ENCODE measurements at places on chromosomes 3 and 15.

DNA sequence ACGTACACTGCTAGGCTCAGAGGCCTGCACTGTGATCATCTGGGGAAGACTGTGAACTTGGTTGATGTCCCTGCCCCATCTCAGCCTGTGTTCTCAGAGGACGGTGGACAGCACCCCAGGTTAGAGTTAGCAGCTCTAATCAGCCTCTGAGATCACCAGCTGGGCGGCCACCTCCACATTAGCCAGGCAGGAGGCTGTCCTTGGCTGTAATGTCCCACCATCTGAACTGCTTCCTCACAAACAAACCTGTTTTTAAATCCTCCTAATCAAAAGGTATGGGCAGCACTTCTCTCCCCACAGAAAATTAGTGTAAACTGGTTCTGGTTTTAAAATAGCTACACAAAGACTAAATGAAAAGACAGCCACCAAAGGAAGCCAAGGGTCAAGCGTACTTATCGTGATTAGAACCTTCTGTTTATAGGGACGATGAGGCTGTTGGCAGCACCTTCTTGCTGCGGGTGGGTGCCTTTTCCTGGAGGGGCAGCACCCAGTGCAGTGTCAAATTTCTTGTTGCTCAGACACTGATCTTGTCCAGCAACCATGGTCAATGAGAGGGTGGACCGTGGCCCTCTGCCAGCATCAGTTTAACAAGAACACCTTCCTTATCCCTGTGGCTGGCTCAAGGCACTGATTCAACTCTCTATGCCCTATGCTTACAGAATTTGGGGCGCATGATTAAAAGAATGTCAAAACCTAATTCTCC is 24.6 kb downstream of the ACSBG1 start:
- DNase-seq: no peak

GRCh38 chr3:56700151-56700550 is 17.1 kb upstream of the TASOR start:
- DNase-seq: no peak

DNA sequence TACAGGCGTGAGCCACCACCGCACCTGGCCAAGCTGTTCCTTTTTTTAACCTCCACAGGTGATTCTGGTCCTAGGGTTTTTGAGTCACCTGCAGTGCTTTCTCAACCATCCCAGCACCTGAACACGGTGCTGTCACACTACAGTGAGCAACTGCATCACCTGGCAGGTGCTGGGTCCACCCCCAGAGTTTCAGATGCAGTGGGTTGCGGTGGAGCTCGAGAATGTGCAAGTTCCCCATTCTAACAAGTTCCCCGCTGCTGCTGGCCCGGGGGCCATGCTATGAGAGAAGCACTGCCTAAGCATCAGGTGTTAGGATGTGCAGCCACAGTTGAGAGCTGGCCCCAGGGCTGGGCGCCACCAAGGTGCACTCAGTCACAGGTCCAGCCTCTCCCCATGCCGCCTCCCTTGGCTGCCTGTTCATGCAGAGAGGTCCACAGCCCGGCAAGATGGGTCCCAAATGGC is 18.0 kb downstream of the ISG20 start:
- DNase-seq: no peak

- no peak for DNase-seq
These were observed 35.6 kb upstream of the FLNB start for GRCh38 chr3:57972531-57973111.

DNA sequence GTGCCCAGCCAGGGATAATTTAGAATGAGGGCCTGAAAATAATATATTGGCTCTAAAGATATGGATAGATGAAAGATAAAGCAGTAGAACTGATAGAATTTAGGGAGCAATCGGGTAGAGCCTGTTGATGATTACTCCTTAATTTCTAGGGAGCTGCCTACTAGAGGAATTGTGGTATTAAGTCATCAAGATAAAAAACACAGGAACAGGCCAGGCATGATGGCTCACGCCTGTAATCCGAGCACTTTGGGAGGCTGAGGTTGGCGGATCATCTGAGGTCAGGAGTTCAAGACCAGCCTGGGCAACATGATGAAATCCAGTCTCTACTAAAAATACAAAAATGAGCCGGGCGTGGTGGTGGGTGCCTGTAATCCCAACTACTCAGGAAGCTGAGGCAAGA is 130.4 kb downstream of the PCCB start:
- DNase-seq: no peak

DNA sequence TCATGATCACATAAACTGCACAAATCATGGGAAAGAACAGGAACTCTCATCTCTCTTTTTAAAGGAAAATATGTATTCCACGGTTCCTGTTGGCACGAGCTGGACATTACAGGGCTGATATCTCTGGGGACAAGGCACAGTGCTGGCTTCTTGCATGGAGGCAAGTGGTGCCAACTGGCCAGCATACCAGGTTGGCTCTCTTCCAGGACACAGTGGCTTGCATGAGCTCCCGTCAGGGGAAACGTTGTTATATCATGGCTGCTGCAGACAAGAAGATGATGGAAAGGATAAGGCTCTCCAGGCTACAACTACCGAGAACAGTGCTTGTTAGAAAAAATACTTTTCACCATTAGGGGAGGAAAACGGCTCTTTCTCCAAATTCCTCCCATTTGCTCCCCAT is 283.9 kb downstream of the RORA start:
- peak; percentile 88 for DNase-seq

GRCh38 chr15:89693091-89693490 is 2.5 kb downstream of the WDR93 start:
- no peak for DNase-seq

DNA sequence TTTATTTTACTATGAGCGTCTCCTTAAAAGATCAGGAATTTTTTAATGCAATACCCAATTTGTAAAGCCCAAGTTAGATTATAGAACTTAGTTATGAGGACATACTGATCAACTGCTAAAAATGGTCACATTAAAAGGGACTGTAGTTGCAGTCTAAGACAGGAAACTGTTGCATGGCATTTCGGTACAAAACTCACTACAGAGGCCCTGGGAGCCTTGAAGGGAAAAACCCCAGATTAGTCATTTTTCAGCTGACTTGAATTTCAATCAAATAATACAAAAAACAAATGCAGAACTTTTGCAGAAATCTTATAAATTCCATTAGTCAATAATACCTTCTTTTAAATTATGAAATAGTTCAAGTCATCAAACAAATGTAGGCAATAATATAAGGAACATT is 6.9 kb upstream of the PTX3 start:
- no peak for DNase-seq

- DNase-seq: no peak
These were observed 14.4 kb upstream of the MITF start for GRCh38 chr3:69724722-69725435.

GRCh38 chr3:160643994-160644393 is 33.0 kb upstream of the ARL14 start:
- no peak for DNase-seq

DNA sequence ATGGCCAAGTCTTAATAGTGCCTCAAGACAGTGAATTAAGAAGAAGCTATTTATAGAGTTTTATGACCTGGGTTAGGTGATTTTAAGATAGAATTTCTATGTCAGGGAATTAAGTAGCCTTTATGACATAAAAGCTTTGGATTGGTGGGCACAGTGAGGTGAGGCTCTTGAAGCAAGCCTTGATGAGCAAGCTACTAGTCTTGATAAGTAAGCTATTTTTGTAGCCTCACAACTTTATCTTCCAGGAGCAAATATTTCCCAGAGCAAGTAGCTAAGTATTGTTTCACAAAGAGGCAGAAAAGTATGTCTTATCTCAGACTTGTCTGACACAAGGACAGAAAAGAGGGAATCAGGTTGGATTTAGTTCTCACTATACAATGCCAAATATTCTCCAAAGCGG is 491.7 kb upstream of the RASGRP1 start:
- DNase-seq: no peak

DNA sequence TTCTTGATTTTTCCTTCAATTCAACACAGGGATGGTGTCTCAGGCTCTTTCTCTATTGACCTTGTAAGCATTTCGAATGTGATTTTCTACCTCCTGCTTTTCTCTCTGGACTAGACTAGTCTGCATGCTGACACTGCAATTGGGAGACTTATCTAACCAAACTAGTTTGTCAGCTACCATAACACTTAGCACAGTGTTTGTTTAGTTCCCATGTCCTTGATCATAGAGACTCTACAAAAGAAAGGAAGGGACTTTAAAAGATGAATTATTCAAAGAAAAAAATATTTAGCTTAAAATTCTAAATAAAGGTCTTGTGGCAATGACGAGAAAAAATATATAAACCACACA is 407.0 kb downstream of the ERC2 start:
- DNase-seq: no peak

DNA sequence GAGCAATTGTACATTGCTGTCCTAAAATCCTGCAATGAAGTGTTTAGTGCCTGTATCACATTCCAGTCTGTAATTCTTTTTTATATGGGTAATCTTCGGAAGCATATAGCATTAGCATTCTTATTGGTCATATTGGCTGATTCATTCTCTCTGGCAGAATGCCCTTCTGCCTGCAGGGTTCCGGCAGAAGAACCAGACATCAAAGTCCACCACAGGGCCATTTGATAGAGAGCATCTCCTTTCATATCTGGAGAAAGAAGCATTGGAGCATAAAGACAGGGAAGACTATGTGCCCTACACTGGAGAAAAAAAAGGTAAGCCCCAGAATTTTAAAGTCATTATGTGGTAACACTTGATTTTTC is 39.6 kb downstream of the TMOD3 start:
- DNase-seq: no peak

DNA sequence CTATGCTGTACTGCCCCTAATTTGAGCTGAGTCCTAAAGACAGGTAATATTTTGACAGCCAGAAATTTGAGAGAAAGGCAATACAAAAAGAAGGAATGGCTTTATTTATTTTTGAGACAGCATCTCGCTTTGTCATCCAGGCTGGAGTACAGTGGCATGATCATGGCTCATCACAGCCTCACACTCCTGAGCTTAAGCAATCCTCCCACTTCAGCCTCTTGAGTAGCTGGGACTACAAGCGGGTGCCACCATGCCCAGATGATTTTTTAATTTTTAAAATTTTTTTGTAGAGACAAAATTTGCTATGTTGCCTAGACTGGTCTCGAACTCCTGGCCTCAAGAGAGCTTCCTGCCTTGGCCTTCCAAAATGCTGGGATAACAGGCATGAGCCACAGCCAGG is 77.4 kb upstream of the SLC4A7 start:
- no peak for DNase-seq

GRCh38 chr3:174363256-174363655 is 495.9 kb upstream of the NAALADL2 start:
- DNase-seq: no peak

DNA sequence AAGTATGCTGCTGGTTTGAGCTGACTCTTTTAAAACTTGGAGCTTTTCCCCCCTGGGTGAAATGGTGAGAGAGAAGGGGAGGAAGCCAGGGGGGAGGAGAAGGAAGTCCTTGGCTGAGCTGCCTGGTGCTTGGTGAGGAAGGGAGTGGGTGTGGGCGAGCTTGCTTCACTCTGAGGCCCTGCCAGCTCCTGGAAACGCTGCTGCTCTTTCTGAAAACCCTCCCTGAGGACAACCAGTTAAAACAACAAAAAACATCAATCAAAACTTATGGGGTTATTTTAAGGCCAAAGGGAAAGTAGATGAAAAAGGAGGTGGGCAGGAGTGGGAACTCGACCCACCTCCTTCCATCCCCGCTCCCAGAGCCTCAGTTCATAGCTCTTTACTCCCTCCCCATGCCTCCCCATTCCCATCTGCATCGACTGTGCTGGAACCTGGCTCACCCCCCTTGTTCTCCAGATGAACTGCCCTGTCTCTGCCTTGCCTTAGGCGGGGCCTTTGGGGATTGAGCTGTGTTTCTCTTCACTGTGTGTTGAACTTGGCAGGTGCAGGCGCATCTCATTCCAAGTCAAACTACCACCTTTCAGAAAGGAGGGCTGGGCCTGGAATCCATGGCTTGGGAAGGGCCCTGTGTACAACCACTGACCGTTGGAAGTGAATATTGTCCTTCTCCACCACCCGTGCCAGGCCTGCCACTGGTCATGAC is 166.1 kb downstream of the ZNF621 start:
- DNase-seq: no peak

DNA sequence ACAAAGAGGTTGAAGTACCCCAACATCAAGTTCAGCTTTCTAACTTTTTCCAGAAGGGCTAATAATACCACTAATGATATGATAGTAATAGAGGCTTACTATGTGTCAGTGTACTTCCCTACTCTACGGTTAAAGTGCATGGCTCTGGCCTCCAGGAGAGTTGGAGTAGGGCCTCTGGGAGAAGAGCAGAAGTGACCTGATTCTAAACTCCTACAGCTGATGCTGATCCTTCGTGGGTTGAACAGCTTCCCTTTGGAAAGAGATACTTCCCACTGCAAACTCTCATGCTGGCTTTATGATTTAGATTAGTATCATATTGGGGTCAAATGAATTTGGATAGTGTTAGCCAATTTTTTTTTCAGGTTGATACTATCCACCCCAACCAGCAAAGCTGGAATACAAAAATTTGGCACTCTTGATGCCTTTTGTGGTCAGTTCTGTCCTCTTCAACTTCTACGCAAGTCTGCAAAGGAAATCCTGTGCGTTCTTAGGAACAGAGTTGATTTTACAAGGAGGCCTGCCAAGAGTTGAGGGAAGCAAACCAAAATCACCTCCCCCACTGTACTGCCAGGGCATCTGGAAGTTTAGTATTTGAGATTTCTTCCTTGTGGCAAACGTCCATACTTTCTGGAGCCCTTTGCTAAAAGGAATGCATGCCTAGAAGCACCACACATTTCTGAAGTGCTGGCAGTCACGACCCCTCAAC is 17.8 kb downstream of the TMEM212 start:
- no peak for DNase-seq

- DNase-seq: peak; percentile 45
These were observed 104.9 kb upstream of the LRRFIP2 start for GRCh38 chr3:37279236-37279635.

DNA sequence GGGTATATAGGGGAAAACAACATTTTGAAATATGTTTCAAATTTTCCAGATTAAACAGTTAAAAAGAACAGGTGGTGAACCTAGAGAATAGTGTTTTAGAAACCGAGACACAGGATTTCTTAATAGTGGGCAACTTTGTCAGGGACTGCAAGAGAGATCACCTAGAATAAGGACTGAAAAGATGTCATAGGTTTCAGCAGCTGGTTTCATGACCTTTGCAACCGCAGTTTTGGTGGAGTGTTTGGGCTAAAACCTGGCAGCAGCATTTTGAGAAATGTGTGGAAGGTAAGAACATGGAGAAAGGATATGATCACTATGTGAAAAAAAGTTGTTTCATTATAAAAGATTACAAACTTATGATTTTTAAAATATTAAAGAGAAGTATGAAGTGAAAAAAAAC is 34.9 kb downstream of the PRKCI start:
- no peak for DNase-seq

DNA sequence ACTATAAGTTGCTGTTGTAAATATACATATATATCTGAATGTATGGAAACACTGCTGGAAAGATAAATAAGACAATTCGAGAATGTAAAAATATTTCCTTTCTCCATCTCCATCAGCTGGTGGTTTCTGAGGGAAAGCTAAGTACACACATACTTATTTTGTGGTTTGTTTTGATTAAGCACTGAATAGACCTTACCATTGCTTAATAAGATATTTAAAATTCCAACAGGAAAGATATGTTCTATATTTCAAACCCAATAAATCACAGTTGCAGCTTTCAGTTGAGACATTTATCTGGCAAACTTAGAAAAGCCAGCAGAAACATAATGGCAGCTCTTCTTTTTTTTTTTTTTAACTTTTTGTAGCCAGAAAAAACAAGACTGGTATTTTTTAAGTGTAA is 160.4 kb downstream of the VGLL3 start:
- DNase-seq: no peak

GRCh38 chr3:63037116-63037515 is 161.9 kb upstream of the CADPS start:
- no peak for DNase-seq

All from cerebellar cortex (tissue), 1 donor.